NCI-H2227 treated with DMSO at 0.1 percent for 48 hours (cell line): ENCODE measurements at places on chromosomes 16 and 17.

DNA sequence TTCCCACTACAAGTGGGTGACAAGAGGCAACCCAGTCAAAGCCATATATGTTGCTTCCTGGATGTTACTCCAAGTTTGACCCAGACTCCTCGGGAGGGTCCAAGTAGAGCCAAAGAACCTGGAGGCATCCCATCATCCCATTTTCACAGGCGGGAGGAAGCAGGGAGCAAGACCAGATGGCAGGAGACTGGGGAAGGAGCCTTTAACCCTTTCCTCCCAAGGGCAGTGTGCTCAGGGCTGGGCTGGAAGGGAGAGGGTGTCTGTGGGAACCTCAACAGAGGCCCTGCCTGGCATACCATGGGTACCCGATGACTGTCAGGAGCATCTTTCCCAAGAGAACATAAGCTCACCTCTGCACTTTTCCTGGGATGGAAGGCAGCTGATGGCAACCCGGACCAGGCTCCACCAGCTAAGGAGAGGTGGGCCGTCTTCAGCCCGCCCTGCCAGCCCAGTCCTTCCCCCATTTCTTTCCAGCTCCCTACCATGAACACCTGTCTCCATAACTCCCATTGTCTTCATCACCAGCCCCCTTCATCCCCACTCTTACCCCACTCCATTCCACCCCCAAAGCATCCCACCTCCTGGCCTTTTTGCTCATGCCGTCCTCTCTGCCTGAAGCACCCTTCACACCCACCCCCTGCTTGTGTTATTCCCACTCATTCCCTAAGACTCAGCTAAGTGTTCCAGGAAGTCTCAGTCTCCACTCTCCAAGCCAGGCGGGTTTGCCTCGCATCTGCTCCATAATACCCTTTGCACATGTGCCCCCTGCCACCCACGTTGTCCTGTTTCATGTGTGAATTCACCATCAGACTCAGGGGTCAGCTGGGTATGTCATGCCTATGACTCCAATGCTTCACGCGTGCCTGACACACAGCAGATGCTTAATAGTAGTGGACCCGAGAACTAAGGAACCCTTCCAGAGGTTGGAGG, 5.9 kb upstream of the SLC16A5 start:
- no peak for DNase-seq

- DNase-seq = no peak
Measured at GRCh38 chr16:62225675-62226074, 189.4 kb upstream of the CDH8 start.

DNA sequence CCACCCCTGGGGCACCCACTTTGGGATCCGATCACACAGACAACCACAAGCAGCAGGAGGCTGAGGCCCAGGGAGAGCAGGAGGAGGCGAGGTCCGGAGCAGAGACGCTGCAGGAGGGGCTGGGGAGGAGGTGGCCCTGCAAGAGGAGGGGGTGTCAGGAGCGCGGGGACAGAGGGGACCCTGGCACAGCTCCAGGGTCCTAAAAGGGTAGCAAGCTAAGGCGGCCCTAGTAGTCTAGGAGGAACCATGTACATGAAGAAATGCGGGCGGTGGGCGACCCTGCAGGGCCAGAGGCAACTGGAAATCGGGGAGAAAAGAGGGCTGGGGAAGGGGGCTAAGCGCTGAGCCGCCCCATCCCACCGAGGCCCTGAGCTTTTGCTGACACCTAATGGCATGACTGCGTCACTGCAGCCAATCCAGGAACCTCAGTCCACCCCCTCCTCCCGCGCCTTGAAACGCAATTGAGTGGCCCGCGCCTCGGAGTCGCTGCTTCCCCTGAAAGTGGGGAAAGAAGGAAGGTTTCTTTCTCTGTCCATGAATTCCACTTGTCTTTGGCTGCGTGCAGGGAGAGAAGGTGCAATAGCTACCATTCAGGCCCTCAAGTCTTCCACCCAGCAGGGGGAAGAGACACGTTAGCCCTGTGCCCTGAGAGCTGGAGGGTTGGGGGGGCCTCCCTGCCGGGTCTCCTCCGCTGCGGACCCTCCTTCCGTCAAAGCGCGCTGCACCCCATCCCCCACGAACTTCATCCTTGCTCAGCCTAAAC, 1.8 kb downstream of the ASGR1 start:
- DNase-seq = peak; percentile 43

GRCh38 chr17:4899341-4900230, at the start of gene C17orf107:
Gene C17orf107, plus strand, starts transcription at chr17:4899536. Its CDS starts 227 bp downstream, at chr17:4899763.
- no peak for DNase-seq

DNA sequence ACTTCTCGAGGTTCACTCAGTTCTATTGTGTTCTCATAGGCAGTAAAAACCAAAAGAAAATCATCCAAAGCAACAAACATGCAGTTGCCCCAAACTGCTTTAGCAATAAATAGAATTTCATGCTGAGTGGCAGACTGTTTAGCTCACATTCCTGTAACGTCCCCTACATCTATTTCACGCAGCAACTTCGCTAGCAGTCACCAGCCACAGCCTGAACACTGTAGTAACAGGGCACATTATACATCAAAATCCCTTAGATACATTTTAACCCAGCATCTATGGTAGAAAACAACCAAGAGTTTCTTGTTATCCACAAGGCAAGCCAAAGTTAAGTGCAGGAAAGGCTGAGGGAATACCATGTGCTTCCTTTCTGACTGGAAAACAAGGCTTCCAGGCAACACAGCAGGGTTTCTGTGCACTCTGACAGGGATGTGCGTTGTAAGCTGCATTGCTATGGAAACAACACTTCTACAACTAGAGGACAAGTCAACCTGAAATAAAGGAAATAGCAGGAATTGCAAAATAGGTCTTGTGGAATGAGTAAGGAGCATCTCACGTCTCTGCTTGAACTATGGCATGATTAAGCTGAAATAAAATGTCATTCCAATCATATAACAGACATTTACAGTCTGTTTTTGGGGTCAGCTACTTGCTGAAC, 55.4 kb downstream of the CFDP1 start:
- peak; percentile 72 for DNase-seq

DNA sequence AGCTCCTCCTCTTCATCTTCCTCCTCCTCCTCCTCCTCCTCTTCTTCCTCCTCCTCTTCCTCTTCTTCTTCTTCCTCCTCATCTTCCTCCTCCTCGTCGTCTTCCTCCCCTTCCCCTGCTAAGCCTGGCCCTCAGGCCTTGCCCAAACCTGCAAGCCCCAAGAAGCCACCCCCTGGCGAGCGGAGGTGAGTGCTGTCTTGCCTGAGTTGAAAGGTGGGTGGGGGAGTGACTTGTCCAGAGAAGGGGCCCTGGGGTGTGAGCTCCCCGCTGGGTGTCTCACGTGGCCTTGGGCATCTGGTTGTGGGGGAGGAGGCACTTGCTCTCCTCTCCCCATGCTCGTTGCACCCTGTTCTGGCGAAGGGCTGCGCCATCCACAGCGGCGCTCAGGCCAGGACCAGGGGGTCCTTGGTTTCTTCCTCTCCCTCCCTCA, 8.0 kb downstream of the ELOB start:
- DNase-seq = no peak

- DNase-seq = no peak
Measured at GRCh38 chr16:85328676-85329058, 216.4 kb upstream of the CIBAR2 start.

- no peak for DNase-seq
Measured at GRCh38 chr17:10754109-10754508, 24.3 kb upstream of the TMEM220 start.

DNA sequence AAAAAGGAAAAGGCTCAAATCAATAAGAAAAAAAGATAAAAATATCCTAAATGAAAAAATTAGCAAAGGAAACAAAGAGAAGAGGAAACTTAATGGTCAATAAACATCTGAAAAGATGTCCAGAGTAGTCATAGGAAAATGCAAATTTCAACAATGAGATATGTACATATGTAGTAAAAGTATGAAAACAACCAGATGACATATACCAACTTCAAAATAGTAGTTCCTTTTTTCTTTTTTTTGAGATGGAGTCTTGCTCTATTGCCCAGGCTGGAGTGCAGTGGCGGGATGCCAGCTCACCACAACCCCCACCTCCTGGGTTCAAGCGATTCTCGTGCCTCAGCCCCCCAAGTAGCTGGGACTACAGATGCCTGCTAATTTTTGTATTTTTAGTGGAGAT, 21.7 kb upstream of the NFAT5 start:
- DNase-seq = no peak
